Lower lobe of right lung (tissue), 2 donors: ENCODE measurements at places on chromosomes 5 and 9.

GRCh38 chr5:14429101-14430050 is 152.2 kb upstream of the OTULINL start:
- no peak for DNase-seq

- no peak for DNase-seq
Measured at GRCh38 chr5:173331287-173331686, 3.1 kb upstream of the STC2 start.

GRCh38 chr9:91558395-91558794 is 134.8 kb upstream of the NFIL3 start:
- no peak for DNase-seq

GRCh38 chr5:533243-533954 is 9.2 kb upstream of the SLC9A3 start:
- peak; percentile 29 for DNase-seq

DNA sequence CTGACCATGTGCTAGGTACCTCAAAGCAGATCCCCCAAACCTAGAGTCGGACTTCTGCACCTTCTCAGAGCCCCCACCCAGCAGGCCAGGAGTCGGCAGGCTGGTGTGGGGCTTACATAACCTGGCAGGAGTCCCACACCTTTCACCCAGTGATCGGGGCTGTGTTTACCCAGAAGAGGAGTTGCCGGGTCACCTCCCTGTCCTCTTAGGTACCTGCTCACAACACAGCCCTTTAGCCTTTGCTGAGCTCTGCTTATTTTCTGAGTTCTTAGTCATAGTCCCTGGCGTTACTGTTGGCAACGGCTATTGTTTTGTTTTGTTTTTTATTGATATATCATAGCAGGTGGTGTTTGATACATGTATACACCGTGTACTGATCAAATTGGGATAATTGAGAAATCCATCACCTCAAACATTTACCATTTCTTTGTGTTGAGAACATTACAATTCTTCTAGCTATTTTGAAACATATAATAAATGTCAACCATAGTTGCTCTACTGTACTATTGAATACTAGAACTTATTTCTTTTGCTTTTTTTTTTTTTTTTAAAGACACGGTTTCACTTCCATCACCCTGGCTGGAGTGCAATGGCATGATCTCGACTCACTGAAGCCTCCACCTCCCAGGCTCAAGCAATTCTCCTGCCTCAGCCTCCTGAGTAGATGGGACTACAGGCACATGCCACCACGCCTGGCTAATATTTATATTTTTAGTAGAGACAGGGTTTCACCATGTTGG is 10.4 kb upstream of the EEIG1 start:
- DNase-seq: no peak

GRCh38 chr5:164256351-164256750 is 750.9 kb downstream of the MAT2B start:
- DNase-seq: no peak

- DNase-seq: no peak
Measured at GRCh38 chr5:149544028-149544420, 7.2 kb downstream of the CSNK1A1 start.

- no peak for DNase-seq
Measured at GRCh38 chr5:90184764-90185163, 224.8 kb downstream of the CETN3 start.

DNA sequence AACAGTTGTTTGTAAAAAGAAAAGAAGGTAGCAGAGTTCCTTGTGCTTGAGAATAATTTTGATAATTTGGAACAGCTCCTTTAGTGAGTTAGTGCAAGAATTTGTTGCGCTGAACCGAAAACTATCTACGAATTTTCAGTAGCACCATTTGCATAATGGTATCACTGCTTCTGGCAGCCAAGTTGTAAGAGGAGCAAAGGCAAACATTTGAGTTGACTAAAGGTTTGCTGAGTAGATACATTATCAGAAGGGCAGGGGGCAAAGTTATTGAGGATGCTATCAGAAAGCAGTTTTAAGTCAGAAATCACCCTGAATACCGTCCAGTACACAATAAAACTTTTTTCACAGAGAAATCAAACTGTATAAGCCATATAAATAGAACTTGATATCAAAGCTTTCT is 181.5 kb upstream of the MOCS2 start:
- no peak for DNase-seq

GRCh38 chr9:101054657-101055056 is 26.1 kb downstream of the PLPPR1 start:
- DNase-seq: no peak

GRCh38 chr9:121107881-121108280 is 33.1 kb downstream of the CNTRL start:
- no peak for DNase-seq

DNA sequence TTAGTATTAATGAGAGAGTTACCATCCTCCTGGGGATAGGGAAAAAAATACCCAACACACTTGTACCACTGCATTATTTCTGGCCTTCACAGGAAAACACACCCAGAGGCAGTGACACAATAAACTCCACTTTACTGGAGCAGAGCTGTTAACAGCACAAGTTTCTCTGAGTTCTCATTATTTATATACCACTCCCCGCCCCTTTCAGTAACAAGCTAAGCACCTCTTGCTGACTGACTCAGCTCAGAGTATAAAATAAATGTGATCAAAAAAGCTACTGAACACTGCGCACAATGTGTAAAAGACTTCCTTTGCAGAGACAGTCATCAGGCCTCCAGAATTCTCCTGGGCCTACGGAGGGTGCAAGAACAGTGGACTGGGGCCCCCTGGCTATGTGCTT is 21.6 kb downstream of the KLF9 start:
- DNase-seq: no peak

DNA sequence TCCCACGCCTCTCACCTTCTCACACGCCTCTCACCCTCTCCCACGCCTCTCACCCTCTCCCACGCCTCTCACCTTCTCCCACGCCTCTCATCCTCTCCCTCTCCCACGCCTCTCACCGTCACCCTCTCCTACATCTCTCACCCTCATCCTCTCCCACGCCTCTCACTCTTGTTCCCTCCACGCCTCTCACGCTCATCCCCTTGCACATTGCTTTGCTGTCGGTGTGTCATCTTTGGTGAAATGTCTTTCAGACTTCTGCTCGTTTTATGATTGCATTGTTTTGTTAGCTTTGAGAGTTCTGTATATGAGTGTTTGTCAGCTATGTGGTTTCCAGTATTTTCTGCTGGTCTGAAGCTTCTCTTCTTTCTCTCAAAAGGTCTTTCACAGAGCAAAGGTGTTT is 102.7 kb downstream of the EHMT1 start:
- no peak for DNase-seq

DNA sequence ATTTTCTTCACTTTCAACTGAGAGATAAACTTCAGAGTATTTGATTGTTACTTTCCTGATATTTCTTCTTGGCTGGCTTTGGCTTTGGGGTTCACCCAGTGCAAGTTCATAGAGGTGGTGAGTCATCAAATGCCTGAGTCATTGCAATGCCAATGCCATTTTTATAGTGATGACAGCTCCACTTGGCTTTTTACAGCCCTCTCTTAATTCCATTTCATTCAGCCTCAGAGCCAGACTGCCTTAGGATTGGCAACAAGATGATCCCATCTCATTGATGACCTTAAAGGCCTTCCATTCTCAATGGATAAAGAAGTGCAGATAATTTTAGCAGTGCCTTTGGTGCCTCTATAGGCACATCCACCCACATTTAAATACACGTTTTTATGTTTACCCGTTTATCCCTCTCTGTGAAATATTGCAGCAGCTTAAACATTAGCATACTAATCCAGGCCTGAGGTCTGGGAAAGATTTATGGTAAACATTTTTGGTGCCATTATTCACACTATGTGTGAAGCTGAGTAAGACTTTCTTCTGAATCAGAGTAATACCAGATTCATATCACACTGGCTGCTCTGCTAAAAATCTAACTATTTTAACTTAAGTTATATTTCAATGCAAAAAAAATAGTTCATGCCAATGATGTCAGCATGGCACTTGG is 88.9 kb upstream of the TYRP1 start:
- DNase-seq: no peak

DNA sequence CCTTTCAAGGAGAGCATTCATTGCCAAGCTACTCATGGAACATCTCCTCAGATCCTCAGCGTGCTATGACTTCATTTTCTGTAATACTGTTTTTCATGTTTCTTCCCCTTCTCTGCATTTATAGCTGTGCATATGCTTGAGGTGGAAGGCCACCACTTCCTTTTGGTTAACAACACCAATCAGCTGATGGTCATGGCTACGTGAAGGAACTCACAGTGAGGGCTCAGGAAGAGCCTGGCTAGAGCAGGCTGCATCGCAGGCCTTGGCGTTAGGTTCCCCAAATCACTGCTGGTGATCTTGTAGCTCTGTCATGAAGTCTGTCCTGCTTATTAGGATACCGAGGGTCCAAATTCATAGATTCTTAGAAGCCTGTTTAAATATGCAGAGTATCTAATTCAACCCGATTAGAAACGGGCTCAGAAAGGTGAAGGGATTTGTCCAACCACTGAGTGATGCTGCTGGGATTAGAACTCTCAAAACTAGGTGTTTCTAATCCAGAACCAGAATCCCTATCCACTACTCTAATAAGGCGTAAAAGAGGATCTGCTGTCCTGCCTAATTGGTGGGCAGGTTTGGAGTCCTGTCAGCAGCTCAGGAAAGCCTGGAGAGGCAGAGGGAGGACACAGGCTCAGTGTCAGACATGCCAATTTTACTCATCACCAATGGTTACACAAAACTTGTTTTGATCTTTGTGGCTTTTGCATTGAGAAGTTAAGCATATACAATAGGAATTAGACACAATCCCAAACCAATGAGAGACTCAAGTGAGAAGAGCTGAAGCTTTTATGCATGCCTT is 7.5 kb downstream of the SYK start:
- DNase-seq: peak; percentile 52
